ENCODE measurements at places on chromosomes 16 and 17.

- peak; percentile 47 for DNase-seq
Observed at GRCh38 chr17:81401723-81402529, 6.7 kb downstream of the BAHCC1 start.

- DNase-seq: no peak
Observed at GRCh38 chr16:86836503-86837129, 258.3 kb downstream of the FOXL1 start.

GRCh38 chr17:45170280-45170930 is 8.7 kb downstream of the HEXIM2 start:
- DNase-seq: no peak

DNA sequence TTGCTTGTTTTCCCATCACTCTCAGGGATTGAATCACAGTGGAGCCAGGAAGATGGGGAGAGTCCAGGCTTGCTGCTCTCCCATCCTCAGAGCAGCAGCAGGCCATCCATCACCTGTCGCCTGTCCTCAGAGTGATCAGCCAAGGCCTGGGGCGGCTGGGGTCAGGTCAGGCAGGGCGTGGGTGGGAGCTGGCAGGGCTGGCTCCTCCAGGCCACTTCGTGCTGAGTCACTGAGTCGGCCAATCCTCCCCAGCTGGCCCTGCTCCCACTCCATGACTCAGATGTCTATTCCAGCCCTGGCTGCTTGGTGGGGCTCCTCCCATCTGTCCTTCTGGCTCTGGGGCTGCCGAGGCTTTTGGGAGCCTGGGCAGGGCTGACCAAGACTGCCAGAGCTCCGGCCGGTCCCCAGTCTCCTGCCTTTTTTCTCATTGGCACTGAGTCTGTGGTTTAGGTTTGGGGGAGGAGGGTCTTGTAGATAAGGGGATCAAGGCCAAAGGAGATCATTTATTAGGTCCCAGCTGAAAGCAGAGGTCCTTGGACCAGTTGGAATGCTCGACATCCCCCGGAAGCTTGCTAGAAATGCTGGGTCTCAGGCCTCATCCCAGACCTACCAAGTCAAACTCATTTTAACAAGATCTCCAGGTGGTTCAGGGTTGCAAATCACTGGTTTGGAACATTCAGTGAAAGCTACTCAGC is 72.7 kb downstream of the ABCC1 start:
- DNase-seq: peak; percentile 16

DNA sequence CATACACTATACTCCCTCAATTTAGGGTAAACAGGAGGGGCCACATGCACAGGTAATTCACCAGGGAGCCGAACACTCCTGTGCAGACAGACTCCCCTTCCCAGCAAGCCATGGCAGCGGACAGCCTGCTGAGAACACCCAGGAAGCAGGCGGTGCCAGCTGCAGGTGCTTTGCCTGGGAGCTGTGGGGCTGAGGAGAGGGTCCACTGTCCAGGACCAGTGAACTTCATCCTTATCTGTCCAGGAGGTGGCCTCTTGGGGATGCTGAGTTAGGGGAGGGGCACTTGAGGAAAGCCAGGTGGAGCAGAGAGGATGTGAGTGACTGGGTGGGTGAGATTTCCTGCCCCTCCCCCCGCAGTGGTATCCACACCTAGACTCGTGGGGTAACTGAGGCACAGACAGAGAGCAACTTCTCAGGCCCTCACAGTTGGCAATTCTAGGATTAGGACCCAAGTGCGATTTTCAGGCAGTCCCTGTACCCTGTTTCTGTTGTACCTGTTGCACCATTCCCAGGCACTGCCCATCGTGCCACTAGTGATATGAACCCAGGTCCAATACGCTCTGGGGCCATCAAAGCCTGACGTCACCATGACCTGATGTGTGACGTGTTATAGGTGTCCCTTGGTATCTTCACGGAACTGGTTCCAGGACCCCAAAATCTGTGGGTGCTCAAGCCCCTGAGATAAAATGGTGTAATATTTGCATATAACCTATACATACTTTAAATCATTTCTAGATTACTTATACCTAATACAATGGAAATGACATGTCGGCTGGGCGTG is 1.2 kb downstream of the GRN start:
- DNase-seq: no peak

DNA sequence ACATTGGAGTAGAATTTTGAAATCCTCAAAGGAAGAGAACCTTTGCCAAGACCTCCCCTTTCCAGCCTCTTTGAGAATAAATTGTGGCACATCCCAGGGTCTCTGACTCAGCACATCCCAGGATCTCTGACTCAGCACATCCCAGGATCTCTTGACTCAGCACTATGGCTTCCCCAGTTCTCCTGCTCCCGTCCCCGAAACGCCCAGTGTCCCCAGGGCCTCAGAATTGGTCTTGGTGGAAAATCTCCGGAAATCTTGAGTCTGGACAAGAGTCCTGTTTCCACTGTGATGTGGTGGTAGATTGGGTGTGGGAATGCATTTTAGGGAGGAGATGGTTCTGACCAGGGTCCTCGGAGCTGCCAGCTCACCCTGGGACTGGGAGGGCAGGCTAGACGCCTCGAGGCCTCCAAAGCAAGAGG is 19.2 kb downstream of the PLXDC1 start:
- DNase-seq: no peak

DNA sequence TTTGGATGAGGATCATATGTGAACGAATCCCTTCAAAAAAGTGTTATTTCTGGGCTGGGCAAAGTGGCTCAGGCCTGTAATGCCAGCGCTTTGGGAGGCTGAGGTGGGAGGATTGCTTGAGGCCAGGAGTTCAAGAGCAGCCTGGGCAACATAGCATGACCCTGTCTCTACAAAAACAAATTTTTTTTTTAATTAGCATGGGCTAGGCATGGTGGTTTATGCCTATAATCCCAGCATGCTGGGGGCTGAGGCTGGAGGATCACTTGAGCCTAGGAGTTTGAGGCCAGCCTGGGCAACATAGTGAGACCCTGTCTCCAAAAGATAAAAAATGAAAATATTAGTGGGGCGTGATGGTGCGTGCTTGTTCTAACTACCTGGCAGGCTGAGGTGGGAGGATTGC is 4.6 kb downstream of the TAOK1 start:
- no peak for DNase-seq

- no peak for DNase-seq
Observed at GRCh38 chr17:33523577-33523981, 230.5 kb upstream of the ASIC2 start.

DNA sequence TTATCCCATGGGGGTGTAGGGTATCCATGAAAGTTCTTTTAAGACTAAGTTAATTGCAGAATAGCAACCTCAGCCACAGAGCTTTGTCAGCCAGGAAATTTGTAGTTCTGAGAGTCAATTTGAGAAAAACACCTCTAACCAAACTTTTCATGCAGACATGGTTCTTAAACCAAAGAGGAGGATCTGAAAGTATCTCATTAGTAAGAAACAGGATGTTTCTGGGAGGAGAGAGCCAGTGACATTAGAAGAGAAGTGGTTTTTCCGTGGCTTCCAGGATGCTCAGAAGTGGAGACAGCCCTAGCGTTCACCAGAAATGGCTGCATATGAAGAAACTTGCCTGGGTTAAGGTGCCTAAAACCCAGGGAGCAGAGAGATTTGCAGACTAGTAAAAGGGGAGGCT is 7.9 kb downstream of the GNAO1 start:
- no peak for DNase-seq

- DNase-seq: no peak
Observed at GRCh38 chr17:76151896-76152454, 10.9 kb upstream of the FOXJ1 start.

DNA sequence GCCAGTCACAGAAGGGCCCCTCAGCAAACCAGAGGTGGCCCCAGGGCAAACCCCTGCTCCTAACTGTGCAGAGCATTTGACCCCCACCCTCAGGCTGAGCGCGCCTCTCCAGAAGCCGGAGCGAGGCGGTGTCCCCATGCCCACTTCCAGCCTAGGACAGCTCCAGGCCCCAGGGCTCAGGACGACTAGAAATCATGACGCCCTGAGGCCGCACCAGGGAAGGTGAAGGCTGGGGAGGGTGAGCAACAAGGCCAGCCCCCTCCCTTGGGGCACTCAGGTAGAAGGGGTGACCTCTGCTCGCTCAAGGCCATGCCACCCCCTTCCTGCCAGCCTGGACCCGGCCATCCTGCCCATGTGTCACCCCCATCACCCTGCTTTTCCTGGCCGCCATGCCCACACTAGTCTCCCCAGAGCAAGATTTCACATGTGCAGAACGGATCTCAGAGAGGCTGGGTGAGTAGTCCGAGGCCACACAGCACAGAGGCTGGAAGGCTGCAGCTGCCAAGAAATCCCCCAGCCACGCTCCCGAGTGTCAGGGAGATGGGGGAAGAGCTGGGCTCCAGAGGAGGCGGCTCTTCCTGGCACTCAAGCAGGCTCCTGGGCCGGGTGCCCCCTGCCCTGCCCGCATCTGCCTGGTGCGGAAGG is 2.1 kb upstream of the PVALEF start:
- no peak for DNase-seq

GRCh38 chr17:4313221-4314114 is 49.7 kb upstream of the ANKFY1 start:
- DNase-seq: peak; percentile 3

DNA sequence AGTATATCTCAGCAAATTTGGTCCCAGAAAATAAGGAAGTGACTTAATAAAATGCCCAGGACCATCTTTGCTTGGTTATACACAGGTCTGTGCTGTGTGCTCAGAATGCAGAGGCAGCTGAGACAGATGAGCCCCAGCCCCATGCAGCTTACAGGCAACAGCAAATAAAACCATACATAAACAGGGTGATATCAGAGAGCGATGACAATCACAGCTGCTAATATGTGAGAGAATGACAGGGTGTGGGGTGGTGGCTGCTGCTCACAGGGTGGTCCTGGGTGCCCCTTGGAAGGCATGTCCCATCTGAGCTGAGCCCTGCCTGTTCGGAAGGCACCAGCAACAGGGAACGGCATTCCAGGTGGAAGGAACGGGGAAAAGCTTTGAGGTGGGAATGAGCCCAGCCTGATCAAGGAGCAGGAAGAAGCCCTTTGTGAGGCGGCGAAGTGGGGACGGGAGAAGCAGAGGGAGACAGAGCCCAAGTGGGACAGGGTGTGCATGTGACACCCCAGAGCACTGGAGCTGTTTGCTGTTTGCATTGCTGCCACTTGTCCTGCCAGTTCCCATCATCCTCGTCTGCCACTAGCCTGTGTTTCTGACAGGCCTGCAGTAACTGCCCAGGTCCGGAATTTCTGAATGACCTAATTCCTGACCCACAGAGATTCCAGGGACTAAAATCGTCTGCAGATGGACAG is 150.5 kb downstream of the KATNIP start:
- no peak for DNase-seq

DNA sequence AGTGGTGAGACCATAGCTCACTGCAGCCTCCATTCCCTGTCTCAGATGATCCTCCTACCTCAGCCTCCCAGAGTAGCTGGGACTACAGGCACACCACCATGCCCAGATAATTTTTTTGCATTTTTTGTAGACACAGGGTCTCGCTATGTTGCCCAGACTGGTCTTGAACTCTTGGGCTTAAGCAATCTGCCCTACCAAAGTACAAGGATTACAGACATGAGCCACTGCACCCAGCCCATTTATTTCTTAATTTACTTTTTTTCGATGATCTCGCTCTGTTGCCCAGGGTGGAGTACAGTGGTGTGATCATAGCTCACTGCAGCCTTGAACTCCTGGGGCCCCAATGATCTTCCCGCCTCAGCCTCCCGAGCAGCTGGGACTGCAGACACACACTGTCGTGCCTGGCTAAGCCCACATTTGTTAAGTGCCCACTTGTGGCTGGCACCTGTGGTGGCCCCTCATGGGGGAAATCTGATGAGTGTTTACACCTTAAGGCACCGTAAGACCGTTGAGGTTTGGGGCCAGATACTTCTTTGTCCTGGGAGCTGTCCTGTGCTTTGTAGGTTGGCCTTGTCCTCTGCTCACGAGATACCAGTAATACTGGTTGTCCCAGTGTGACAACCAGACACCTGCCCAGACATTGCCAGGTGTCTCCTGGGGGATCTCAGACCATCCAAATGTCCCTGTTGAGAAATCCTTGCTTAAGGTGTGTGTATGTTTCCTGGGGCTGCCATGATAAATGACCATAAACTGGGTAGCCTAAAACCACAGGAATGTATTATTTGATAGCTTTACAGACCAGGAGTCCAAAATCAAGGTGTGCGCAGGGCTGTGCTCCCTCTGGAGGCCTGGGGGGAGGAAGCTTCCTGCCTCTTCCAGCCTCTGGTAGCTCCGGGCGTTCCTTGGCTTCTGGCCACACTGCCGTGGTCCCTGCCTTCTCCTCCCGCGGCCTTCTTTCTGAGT is 141.4 kb upstream of the GSE1 start:
- no peak for DNase-seq

GRCh38 chr16:5903832-5904231 is 806.2 kb upstream of the EEF2KMT start:
- no peak for DNase-seq

GRCh38 chr16:64933885-64934284 is 188.0 kb downstream of the CDH11 start:
- DNase-seq: no peak

GRCh38 chr16:63717806-63718205 is 1404.1 kb downstream of the CDH11 start:
- no peak for DNase-seq

DNA sequence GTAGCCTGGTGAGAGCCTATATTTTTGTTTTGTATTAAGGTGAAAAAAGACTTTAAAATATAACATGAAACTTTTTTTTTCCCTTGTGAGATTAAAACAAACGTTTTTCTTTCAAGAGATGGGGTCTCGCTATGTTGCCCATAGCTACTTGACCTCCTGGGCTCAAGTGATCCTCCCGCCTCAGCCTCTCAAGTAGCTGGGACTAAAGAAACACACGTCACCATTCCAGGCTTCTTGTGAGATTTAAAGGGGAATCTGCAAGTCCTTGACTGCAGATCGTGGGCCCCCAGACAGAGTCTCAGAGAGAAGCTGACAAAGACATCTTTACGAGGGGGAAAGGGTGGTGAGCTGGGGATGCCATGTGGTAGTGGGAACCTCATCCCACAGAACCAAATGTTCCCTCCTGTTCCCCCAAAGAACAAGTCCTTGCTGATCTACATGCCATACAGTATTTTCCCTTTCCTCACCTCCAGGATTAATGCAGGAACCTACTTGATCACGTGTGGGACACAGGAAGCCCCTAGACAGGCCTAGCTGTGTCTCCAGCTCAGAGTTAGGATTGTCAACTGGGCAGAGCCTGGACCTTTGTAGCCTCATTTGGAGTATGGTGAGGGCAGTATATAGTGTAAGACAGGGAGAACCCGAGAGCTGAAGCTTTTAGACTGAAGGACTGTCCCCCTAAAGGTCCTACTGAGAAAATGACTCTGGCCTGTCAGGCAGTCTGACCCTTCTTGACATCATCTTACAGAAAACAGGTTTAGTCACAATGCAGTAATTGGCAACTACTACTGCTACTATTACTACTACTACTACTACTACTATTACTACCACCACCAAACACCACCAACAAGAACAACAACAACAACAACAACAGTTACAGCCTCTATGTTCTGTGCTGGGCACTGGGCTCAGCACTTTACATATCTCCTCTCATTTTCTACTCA is 4.1 kb downstream of the MAP3K14 start:
- no peak for DNase-seq

DNA sequence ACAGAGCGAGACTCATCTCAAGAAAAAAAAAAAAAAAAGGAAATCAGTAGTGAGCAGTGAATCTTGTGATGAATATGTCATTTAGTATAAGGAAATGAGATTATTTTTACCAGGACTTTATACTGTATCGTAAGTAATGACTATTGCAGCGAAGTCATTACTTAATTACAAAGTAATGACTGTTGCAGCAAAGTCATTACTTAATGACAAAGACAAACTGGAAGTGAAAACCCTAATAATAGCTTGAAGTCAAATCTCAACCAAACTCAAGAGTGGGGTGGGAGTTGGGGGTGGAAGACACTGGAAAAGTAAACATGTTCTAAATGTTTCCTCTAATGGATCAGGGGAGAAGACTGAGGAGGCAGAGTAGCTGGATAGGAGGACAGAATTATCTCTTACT is 76.5 kb downstream of the ARHGAP44 start:
- no peak for DNase-seq

Measured in CD14-positive monocyte (primary cell).